ENCODE measurements at places on chromosomes 6 and 20.

- no peak for DNase-seq
Observed at GRCh38 chr6:113182370-113183141, 674.6 kb upstream of the MARCKS start.

DNA sequence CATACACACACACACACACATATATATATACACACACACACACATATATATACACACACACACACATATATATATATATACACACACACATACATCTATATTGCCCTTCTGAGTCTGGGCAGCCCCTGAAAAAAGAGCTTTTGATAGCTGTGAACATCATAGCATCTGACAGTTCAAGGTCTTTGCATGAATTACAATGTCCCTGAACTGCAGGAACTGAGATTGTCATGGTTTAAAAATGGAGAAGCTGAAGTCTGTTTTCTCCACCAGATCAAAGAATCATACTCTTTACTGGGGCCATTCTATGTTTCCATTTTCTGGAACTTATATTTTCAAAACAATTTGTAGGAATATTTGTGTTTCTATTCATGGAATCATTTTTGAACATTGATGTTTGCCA lies 189.8 kb downstream of the ZDHHC14 start:
- no peak for DNase-seq

- no peak for DNase-seq
Observed at GRCh38 chr6:111982681-111983080, 71.2 kb upstream of the CCN6 start.

DNA sequence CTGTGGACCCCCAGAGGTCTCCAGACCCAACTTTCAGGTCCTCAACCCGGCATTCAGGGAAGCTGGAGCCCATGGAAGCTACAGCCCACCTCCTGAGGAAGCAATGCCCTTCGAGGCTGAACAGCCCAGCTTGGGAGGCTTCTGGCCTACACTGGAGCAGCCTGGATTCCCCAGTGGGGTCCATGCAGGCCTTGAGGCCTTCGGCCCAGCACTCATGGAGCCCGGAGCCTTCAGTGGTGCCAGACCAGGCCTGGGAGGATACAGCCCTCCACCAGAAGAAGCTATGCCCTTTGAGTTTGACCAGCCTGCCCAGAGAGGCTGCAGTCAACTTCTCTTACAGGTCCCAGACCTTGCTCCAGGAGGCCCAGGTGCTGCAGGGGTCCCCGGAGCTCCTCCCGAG lies 950 bp downstream of the GNAS start:
- DNase-seq, result no peak

DNA sequence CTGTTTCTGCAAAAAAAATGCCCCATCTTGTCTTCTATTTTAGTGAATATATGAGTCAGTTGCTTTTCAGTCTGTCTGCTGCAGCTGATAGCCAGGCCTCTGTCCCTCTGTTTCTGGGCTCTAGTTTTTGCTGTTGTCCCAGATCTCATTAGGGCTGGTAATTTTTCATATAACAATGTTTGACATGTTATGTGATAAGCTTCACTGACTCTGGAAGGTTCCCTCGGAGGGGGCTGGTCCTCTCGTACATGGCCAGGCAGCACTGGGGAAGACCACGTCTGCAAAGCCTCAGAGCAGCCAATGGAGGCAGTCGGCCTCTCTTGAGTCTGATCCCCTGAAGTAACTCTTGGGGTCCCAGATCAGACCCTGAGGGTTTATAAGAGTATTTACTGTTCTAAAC lies 223.8 kb downstream of the THBS2 start:
- no peak for DNase-seq

DNA sequence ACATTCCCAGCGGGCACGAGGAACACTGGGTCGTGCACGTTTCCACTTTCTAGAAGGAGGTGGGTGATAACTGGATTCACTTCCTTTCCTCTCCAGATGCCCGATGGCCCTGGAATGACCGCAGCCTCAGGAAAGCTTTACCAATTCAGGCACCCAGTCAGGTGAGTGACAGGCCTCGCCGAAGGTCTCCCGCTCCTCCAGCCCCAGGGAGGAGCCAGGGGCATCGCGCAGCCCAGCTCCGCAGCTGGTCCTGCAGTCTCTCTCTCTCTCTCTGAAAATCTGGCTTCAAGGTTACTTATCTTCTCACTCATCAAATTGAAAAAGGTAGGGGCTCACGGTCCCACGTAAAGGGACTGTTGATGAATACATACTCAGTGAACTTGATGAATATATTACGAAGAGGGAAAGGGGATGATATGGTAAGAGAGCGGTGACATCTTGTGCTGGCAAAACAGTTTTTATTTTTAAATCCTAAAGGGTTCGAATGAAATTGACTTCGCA lies 891 bp downstream of the RIPPLY2 start:
- DNase-seq, result no peak

- DNase-seq, result no peak
Observed at GRCh38 chr6:39342692-39343395, 20.3 kb upstream of the KCNK16 start.

DNA sequence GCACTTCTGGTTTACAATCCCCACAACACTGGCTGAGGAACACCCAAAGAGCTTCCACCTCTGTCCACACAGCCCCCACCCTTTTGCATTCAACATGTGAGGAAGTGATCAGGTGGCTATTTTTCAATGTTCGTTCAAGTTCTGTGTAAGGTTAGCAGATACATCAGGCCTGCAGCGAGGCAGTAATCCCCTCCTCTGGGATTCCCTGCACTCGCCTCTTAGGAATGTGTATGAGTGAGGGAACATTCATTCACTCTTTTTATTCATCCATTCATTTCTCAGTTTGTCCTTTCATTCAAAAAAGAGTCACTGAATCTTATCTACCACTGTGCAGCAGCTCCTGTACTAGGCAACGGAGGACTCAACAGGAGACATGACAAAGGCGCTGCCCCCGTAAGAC lies 236.4 kb upstream of the PRDM1 start:
- no peak for DNase-seq

GRCh38 chr6:7157752-7158616 lies 50.2 kb downstream of the RREB1 start:
- no peak for DNase-seq

- DNase-seq, result no peak
Observed at GRCh38 chr6:21538186-21538798, 55.3 kb upstream of the SOX4 start.

DNA sequence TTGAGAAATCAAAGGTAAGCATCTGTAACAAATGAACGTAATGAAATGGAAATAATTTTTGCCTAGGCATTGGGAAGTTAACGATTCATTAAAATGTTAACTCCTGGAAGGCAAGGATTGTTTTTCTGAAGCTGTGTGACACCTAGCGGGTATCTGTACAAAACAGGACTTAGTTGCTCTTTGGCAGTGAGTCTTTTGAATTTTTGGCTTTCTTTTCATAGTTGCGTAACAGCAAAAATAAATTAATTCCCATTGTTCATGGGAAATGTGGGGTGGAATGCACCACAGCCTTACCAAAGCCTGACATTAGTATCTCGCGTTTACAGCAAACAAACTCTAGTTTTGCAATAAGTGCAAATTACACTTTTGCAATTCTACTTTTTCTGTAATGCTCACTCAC lies 92.7 kb upstream of the DTNBP1 start:
- no peak for DNase-seq

DNA sequence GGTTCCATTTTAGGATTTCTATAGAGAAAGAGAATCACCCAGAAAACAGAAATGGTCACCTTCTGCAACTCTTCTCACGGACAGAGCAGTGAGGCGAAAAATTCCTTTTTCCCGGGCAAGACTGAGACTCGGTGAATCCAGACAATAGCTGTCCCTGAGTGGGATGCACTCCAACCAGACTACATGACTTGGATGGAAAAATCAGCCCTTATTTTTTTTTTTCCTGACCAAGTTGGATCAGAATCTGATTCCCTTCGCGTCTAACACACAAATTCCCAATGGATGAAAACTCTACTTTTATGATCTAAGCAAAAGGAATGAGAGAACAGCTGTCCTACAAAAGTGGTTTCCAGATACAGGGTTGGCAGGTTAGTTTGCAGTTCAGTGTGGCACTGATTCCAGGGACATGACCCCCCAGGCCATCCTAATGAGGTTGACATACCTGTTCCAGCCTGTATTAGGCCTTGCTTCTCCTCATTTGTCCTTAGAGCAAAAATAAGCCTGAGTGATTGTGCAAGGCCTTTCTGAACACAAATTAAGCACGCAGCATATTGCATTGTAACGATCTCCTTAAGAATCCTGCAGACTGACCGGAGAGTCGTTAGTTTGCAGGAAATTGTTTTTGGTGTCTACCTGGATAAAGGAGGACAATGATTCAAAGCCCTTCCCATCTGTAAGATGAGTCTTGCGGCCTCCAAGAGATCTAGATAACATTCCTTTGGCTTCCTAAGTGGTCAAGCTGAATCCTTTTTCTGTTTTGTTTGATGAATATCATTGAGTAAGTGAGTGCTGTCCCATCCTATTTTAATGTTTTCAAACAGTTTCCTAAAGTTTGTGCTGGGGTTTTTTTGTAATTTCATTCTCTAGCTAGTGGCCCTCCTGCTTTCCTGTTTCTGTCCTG lies 1.5 kb upstream of the NEDD9 start:
- no peak for DNase-seq

DNA sequence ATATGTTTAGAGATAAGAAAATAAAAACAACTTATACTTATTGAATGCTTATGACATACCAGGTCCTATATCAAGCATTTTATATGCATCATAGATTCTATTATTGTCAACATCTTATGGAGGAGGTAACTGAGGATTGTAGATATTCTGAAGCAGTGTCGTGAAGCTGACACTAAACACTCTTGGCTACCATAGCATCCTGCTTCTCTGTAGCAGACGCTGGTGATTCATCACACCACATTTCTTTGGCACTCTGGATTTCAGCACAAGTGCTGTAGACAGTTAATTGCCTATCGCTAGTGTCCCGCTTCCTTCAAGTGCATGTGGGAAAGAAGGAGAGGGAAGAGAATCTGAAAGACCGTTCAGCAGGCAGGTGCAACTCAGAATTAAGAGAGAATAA lies 317.1 kb downstream of the PLCB1 start:
- no peak for DNase-seq

- no peak for DNase-seq
Observed at GRCh38 chr20:17456279-17456678, 74.9 kb downstream of the BFSP1 start.

GRCh38 chr6:2615251-2615650 lies 135.5 kb downstream of the MYLK4 start:
- no peak for DNase-seq

DNA sequence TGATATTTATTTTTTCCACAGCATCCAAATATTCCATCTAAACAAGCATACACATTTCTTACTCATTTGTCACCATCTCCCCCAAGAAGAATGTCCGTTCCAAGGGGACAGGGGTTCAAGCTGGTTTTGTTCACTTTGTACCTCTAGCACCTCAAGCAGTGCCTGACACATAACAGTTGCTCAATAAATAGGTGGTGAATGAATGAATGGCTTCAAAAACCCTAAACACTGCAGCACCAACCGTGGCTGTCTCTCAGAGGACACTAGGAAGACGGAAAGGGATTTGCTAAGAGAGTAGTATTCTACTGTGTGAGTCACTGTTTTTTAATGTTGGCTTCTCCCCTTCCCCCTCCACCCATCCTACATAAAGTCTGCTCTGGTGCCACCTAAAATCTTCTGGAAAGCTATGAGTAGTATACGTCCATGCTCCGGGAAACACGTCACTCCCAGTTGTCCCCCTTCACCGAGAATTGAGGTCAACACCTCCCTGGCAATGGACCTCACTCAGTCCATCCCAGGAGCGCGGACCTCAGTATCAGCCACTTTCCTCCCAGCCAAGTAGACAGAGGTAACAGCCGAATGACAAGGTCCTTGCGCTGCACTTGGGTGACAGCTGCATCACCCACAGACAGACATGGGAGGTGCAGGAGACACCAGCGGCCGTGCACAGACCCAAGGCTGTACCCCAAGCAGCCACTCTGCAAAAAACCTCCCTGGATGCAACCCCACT lies 107.4 kb downstream of the PREX1 start:
- DNase-seq, result no peak

GRCh38 chr6:21265034-21265729 lies 328.4 kb upstream of the SOX4 start:
- no peak for DNase-seq

DNA sequence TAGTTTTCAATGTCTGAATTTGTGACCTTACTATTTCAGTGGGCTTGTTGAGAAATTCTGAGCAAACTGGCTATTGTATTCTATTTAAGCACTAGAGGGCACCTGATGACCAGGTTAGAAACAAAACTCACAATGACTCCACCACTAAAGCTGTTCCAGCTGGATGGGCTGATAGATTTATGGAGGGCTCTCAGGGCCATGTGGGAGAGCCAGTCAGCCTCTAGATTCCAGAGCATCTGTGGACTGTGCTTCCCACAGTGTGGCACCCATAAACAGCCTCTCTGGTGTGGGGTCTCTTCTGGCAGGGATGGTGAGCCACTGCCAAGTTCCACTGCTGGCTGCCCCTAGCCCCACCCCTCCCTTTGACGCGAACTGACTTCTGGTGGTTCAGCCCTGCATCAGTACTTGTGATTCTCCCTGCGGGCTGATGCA lies 29.2 kb downstream of the C6orf58 start:
- DNase-seq, result no peak

DNA sequence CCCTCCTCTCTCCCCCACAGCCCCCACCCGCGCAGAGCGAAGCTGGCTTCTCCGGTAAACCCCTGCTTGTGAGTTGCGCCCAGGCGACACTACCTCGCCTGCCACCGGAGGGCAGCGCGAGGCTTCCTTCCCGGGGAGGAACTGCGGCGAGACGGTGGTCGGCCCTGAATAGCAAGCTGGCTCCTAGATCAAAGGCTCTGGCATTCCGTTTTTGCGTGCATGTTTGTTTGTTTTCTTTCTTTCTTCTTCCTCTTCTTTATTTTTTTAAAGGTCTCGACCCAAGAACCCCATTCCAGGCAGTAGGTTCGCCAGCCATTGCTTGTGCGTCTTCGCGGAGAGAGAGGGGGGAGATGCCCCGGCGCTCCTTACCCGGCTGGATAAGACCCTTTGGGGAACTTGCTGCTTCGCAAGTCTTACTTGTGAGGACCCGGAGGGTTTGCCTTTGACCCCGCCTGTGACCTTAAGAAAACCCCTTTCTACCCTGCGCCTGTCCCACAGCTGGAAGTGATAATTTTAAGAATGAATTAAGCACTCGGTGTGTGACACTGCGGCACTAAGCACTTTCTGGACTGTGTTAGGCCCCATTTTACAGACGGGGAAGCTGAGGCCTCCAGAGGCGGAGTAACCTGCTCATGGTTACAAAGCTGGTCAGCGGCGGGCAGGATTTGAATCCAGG lies 92.7 kb upstream of the SIRPA start:
- peak; percentile 73 for DNase-seq

DNA sequence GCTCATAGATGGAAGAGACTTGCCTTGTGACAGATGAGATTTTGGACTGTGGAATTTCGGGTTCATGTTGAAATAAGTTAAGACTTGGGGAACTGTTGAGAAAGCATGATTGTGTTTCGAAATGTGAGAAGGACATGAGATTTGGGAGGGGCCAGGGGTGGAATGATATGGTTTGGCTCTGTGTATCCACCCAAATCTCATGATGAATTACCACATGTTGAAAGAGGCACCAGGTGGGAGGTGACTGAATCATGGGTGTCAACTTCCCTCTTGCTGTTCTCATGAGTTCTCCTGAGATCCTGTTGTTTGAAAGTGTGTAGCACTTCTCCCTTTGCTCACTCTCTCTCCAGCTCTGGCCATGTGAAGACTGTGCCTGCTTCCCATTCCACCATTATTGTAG lies 17.9 kb downstream of the AHI1 start:
- peak; percentile 31 for DNase-seq
